Activated CD8-positive, alpha-beta T cell treated with anti-CD3 and anti-CD28 coated beads, Interleukin-2, amount 10 ng/mL, durations not matched to agents 7 days and 5 days (primary cell): ENCODE measurements at places on chromosomes 13 and 19. TPM values are rescaled to one million over a fixed set of nuclear protein-coding genes. Genes with fewer than 3 reads are reported as not detected.

GRCh38 chr13:111791131-111791530, 275.8 kb upstream of the SOX1 start:
- no peak for DNase-seq
- no peaks in the 10 kb centered on the region for H3K27me3 ChIP-seq
- no peak overlapping the region for H3K27ac ChIP-seq
- H3K4me3 ChIP-seq = no peak overlapping the region

Gene OR10H3
- not detected for total RNA-seq

- H3K4me1 ChIP-seq = no peaks in the 10 kb centered on the region
- no peak for DNase-seq
- H3K27ac ChIP-seq = no peak overlapping the region
Measured at GRCh38 chr19:5289060-5289990, 51.3 kb downstream of the PTPRS start.

DNA sequence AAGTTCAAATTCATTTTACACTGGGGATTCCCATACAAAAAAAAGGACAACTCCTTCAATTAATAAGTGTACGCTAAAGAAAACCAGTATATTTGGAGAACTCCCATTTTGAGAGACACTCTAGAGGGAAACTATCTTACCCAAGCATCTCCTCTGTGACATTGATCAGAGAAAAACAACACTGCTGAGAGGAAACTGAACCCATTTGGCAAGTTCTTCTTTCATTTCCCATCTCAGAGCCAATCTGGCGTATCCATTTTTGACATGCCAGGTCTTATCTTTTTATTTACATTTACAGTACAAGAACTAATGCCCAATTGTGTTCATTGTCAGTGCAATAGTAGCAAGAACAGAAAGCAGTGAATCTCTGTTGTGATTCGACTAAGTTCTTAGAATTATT, 30.1 kb downstream of the LIG4 start:
- H3K27me3 ChIP-seq = peaks cover 6% of the 10 kb centered on the region
- no peak overlapping the region for H3K4me3 ChIP-seq
- DNase-seq = no peak
- H3K4me1 ChIP-seq = no peaks in the 10 kb centered on the region

- no peak overlapping the region for H3K4me3 ChIP-seq
- no peak overlapping the region for H3K27ac ChIP-seq
- no peaks in the 10 kb centered on the region for H3K4me1 ChIP-seq
- H3K36me3 ChIP-seq = no peaks in the 10 kb centered on the region
- H3K27me3 ChIP-seq = no peaks in the 10 kb centered on the region
Measured at GRCh38 chr13:90008707-90009149, 1338.8 kb upstream of the MIR17HG start.

DNA sequence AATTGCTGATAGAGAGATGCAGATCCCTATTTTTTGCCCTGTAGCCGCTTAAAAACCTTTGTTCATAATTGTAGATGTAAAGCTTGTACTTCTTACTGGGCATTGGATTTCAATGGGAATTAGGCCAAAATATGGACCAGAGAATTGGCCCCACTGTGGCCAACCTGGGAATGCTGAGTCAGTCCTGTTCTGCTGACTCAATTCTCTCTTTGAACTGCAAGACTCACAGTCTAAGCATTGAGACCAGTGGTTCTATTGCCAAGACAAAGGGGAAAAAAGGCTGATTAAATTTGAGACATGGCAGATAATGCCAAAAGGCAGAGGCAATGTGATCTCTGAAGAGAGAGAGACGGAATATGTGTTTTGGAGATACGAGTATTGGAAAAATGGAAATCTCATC, 72.5 kb upstream of the UBL3 start:
- no peaks in the 10 kb centered on the region for H3K36me3 ChIP-seq
- H3K27ac ChIP-seq = no peak overlapping the region
- no peak for DNase-seq
- H3K4me3 ChIP-seq = no peak overlapping the region
- peaks cover 23% of the 10 kb centered on the region for H3K4me1 ChIP-seq

Gene ZNF491
- 1.8 TPM for total RNA-seq

- no peak for DNase-seq
- H3K27me3 ChIP-seq = no peaks in the 10 kb centered on the region
- H3K36me3 ChIP-seq = no peaks in the 10 kb centered on the region
- H3K4me3 ChIP-seq = no peak overlapping the region
- H3K4me1 ChIP-seq = no peaks in the 10 kb centered on the region
- H3K27ac ChIP-seq = no peak overlapping the region
Measured at GRCh38 chr13:34730961-34731360, 211.1 kb upstream of the NBEA start.

Gene FXYD1
- total RNA-seq = 1.4 TPM

- H3K27ac ChIP-seq = no peak overlapping the region
- no peaks in the 10 kb centered on the region for H3K36me3 ChIP-seq
- no peak for DNase-seq
- H3K27me3 ChIP-seq = no peaks in the 10 kb centered on the region
- no peak overlapping the region for H3K4me3 ChIP-seq
Measured at GRCh38 chr19:5889288-5889971, 14.2 kb downstream of the NDUFA11 start.

DNA sequence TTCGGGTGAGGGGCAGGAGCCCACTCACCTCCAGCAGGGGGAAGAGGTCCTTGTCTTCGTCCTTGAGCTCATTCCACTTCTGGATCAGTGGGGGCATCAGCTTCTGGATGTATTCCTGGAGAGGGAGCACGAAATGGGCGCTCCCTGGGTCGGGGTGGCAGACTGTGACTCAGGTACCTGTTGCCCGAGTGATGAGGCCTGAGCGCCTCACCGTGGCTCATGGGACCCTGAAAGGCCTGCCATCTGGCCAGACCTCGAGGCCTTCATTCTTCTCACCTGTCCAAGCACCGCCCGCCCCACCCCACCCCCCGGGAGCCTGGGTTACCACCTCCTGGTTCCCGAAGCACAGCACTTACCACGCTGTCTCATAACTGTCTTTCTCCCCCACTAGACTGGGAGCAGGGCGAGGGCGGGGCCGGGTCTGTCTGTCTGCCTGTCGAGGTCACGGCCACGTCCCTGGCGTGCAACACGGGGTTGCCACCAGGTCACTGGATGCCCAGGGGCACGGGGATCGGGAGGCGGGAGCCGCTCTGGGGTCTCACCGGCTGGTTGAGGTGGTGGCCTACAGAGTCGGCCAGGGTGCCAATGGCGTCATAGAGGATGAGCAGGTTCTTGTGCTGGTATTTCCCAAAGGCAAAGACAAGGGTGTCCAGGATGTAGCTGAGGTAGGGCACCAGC, 9.4 kb upstream of the FBXW9 start:
- no peaks in the 10 kb centered on the region for H3K4me1 ChIP-seq
- no peak overlapping the region for H3K27ac ChIP-seq
- peaks cover 61% of the 10 kb centered on the region for H3K36me3 ChIP-seq
- DNase-seq = no peak
- H3K4me3 ChIP-seq = no peak overlapping the region
- no peaks in the 10 kb centered on the region for H3K27me3 ChIP-seq

- H3K4me3 ChIP-seq = no peak overlapping the region
- H3K36me3 ChIP-seq = no peaks in the 10 kb centered on the region
- H3K27me3 ChIP-seq = no peaks in the 10 kb centered on the region
- no peaks in the 10 kb centered on the region for H3K4me1 ChIP-seq
Measured at GRCh38 chr13:62251734-62252133, 836.1 kb upstream of the PCDH20 start.
